H54 (cell line): ENCODE measurements at places on chromosomes 3 and 15.

DNA sequence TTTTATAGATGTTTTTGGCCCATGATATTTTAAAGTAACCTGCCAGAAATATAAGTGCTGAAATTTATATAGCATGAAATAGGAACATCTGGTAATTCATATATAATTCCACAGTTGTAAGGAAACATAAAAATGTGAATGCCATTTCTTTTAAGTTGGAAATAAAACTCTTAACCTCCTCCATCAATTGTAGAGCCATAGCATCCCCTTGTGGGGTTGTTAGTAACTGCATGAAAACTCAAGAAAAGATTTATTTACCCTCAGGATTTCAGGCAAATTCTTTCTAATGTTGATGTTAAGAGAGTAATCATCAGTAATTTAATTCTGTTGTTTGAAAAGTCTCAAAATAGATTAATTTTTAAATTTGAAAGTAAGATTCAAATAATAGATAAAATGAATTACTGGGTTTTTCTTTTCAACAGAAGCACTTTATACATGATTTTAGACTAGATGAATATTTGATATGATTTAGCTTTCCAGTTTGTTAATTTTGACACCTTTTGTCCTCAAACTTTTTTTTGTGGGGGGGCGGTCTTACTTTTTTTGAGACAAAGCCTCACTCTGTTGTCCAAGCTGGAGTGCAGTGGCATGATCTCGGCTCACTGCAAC is 74.7 kb downstream of the RASA2 start:
- no peak for DNase-seq

- peak; percentile 30 for DNase-seq
Measured at GRCh38 chr3:119794971-119795612, 13.2 kb downstream of the NR1I2 start.

DNA sequence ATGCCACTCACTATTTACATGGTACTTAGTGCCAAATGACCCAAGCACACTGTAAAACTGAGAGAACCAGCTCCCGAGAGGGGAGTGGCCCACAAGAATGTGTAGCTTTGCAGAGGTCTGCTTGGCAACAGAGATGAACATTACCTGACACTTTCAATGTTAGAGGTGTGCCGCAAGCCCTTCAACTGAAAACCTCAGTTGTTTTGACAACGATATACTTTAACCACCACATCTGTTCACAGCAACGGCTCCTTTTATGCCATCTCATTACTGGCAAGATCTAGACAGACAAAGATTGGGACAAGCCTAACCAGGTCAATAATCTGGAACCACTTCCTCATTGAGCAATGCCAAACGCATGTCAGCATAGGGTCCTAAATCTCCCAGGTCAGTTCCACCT is 23.7 kb downstream of the NEK10 start:
- no peak for DNase-seq

DNA sequence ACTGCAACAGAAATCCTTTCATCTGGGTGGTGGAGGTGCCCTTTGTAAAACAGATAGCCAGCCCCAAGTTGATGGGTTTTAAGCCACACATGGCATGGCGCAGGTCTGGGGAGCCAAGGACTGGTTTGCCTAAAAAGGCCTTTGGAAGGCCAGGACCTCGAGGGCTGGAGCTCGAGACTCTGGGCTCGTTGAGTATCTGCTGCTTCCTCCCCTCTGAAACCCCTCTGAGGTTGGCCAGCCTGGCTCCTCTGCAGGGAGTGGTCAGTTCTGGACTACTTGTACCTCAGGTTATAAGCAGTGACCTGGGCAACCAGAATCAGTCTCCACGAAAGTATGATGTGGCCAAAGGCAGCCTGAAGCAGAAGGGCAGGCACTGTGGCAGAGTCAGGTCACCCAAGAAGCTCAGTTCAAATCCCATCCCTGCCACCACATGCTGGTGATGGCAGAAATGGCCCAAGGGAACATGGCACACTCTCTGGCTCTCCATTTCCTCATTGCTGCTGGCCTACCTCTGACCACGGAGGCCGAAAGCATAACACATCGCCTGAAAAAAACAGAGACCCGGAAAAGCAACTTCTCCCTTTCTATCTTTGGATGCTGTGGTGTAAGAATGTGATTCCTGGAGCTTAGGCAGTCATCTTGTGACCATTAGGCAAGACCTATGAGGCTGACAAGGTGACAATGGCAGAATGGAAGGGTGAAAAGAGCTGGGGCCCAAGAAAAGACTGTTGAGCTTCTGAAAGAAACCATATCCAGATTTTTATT is 51.2 kb downstream of the WNT7A start:
- no peak for DNase-seq

GRCh38 chr3:184910664-184911063 is 98.7 kb downstream of the VPS8 start:
- DNase-seq = no peak

GRCh38 chr15:92069308-92070250 is 216.1 kb downstream of the SLCO3A1 start:
- peak; percentile 55 for DNase-seq

GRCh38 chr3:185052631-185053030 is 100.2 kb downstream of the C3orf70 start:
- DNase-seq = no peak

DNA sequence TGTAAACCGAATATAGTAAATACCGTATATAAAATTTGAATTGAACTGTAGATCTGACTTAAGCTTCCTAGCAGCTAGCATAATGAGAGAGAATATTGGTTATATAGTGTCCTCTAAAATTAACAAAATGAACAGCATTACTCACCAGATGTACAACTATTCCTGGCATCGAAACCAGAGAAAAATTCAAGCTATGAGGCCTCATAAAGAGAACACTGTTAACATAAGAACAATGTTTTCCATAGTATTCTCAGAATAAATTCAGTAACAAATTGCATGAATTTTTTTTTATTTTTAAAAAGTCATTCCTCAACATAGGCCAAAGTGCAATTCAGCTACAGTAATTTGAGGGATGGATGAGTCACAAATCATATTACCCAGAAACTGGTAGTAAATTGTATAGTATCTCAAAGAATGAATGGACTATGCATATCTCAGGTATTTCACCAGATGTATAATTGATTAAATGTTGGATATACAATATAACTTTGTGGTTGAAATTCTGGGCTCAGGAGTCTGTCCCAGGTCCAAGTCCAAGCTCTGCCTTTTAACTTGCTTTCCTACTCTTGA is 5.0 kb downstream of the TMEM207 start:
- DNase-seq = no peak

DNA sequence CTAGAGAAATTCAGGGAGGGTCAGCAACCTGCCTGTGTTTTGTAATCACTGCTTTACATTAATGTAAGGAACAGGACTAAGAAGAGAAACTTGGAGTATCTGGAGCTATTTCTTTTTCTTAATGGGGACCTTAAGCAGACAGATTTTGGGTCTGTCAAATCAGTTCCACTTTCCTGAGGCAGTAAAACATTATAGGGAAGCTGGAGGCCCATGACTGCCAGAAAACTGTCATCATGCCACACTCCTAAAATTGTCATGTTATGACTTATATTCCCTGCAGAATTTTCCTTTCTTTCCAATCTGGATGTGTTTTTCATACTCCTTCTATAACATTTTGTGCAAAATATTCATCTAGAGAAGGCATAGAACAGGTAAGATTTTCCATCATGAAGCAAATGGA is 28.8 kb downstream of the DGKG start:
- no peak for DNase-seq

GRCh38 chr3:27573138-27573537 is 89.0 kb upstream of the SLC4A7 start:
- no peak for DNase-seq

GRCh38 chr15:85296615-85297402 is 83.6 kb upstream of the AKAP13 start:
- peak; percentile 22 for DNase-seq

DNA sequence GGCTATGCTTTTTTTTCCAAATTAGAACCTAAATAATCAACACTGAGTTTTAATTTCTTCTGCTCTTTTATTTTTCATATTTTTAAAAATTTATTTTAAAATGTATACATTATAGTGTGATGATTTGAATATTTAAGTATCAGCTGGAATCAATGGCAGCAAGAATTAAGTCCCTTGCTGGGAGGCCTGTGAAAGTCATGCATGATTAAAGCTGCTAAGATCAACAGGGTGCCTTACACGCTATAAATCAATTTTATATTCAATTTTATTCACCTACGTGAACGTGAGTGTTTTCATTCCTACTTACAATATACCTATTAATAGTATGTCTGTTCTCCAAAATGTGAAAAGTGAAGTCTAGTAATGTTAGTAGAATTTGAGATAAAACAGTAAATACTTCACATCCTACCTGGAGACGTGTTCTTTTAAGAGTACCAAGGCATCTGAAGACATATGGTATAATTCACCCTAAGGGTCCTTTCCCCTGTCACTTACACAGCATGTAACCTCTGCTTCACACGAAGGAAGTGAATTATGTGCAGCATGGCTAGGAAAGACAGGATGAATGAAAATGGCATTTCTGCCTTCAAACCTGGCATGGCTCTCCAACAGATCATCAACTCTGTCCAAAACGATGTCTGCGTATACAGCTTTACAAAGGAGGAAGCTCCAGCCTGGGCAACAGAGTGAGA is 640.4 kb upstream of the ROBO1 start:
- no peak for DNase-seq

DNA sequence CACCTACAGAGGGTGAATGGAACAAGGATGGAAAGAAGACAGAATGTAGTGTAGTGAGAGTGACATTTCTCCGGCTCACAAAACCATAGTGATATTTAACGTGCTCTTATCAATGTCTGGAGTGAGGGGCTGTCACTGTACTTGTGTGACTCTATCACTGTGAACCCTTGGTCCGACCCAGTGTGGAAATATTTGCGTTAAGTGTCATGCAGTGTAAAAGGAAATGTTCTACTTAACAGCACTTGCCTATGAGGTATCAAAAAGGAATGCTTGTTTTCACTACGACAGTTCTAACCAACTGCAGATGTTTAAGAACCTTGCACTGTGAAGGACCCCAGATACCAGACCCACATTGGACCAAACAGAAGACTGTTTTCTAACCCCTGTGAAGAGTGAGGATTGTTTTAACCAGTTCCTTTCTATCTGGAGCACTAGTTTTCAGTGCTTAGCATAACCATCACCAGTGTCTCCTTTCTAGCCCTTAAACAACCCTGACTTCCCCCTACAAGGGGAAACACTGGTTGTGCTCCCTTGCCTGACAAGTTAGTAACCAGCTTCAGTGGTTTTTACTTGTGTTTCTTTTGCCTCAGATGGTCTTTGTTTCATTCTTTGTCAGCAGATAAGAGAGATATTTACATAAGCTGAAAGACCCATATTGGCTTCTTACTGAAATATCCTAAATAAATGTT is 144.7 kb upstream of the ABHD17C start:
- DNase-seq = no peak

GRCh38 chr3:120555657-120556509 is 40.3 kb upstream of the NDUFB4 start:
- no peak for DNase-seq

DNA sequence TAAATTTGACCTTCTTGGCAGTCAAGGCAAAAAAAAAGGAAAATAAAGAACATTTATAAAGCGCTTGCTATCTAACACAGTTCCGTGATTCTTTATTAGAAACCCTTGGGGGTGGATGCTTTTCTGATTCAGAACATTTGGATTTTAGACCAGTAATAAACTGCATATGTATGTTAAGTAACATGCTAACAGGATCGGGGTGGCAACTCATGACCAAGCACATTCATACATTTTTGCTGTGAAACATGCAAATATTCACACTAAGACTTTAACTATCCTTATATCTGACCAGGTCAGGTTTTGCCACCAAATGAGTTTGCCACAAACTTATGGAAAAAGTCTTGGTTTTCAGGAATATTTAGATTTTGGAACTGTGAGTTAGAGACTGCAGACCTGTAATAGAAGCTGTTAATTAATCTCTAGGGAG is 30.4 kb upstream of the KLF13 start:
- DNase-seq = no peak

- no peak for DNase-seq
Measured at GRCh38 chr15:93042211-93042610, 46.8 kb downstream of the RGMA start.

DNA sequence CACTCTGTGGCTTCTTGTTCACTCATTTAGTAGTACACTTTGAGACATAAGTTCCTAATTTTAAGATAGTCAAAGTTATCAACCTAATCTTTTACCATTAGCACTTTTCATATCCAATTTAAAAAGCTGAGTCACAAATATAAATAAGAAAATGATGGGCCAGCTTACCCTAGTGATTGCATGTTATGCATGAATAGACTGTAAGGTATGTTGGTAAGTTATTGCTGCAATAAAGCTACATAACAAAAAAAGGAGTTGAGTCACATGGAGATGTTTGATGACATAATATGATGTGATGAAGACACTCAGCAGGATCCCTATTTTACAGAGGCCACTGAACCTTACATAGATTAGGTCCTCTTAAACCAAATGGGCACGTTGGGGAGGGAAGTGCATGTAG is 161.3 kb downstream of the OCA2 start:
- DNase-seq = no peak

GRCh38 chr3:136862617-136863322 is 762 bp downstream of the NCK1 start:
- DNase-seq = no peak

DNA sequence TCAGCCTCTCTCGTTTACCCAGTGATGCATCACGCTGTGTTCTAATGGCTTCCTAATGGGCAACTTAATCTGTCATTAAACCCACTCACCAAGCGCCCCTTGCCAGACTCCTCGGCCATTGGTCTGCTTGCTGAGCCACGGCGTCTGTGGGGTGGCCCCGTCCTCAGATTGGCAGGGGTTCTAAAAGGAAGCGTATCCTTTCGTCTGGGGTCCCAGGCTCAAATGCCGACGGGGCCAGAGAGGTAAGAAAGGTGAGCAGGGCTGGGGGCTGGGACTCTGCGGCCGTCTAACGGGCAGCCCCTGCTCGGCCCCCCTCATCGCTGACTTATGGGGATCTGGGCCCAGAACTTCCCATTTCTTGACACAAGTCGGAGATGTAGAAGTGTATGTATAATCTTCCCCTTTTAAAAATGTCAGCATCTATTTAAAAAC is 315.1 kb upstream of the PROK2 start:
- no peak for DNase-seq

- no peak for DNase-seq
Measured at GRCh38 chr15:72086920-72087648, 30.9 kb downstream of the MYO9A start.

- no peak for DNase-seq
Measured at GRCh38 chr15:50275908-50276307, 10.4 kb upstream of the HDC start.

GRCh38 chr3:125281381-125281780 is 68.8 kb upstream of the SLC12A8 start:
- DNase-seq = no peak

GRCh38 chr3:150327678-150328653 is 80.1 kb upstream of the TSC22D2 start:
- DNase-seq = no peak

DNA sequence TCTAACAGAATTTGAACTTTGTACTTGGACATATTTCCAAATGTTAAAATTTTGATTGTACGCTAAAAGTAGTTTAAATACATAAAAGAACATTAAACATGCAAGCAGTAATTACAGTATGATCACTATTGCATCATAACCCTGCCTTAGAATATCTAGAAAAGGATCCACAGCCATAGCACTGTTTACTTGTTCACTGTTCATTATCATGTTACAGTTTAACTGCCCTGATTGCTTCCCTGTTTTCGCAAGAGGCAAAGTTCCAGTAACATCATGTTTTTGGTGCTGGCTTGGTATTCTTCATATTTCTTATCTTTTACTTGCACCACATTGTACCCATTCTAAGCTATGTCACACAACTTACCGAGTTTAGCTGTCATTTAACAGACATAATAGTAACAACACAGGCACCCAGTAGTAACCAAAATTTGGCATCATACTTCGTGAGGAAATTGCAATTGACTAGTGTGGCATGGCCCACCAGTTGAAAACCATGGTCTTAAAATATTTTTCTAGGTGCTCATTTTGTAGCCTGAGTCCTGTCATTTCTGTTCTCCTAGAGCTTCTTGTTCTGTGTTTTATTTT is 13.3 kb upstream of the TMEM87A start:
- no peak for DNase-seq
